ENCODE measurements at places on chromosomes 7 and 10. TPM values are rescaled to one million over a fixed set of nuclear protein-coding genes. Genes with fewer than 3 reads are reported as not detected.

DNA sequence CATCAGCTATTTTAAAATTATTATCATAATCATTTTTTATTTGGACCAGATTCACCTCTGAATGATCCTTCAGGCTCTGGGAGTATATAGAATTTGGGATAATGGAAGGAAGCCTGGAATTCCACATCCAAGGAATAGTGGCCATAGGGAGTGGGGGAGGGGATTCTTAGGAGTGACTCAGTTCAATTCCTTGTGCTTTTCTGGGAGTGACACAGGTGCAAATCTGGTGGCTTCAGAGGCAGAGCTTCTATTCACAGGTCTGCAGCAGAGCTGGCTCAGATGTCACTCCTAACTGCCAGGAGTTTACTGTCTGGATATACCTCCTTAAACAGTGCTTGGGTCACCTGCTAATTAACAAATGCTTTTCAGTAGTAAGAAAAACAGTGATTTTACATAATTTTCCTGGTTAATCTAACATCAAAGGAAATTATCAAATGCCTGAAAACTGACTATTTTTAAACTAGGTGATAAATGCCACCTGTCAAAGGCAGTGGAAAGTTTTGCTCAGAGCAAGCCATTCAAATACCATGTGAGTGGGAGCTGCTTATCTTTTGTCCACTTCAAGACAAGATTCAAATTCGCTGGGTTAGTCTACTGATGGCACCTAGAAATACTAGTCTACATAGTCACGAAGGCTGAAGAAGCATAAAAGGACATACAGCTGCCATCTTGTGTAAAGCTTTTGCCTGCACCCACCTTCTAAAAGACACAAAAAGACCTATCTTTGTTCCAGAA is 106.7 kb upstream of the LAMB4 start:
- DNase-seq: no peak

GRCh38 chr7:157362729-157363128 is 25.9 kb downstream of the DNAJB6 start:
- no peak for DNase-seq

DNA sequence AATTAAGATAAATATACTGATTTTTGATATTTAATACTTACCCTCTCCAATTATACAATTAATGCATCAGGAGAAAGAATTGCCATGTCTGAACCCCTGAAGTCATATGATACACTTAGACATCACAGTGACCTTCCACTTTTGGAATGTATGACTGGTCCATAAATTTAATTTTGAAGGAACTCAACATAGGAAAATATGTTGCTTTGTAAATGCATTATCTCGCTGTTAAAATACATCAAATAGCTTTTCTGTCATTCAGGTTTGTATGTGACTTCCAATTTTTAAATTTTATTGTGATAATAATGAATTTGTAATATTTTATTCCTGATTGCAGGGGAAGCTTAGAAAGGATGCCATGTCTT is 631.9 kb upstream of the ANKRD30A start:
- peak; percentile 12 for DNase-seq

DNA sequence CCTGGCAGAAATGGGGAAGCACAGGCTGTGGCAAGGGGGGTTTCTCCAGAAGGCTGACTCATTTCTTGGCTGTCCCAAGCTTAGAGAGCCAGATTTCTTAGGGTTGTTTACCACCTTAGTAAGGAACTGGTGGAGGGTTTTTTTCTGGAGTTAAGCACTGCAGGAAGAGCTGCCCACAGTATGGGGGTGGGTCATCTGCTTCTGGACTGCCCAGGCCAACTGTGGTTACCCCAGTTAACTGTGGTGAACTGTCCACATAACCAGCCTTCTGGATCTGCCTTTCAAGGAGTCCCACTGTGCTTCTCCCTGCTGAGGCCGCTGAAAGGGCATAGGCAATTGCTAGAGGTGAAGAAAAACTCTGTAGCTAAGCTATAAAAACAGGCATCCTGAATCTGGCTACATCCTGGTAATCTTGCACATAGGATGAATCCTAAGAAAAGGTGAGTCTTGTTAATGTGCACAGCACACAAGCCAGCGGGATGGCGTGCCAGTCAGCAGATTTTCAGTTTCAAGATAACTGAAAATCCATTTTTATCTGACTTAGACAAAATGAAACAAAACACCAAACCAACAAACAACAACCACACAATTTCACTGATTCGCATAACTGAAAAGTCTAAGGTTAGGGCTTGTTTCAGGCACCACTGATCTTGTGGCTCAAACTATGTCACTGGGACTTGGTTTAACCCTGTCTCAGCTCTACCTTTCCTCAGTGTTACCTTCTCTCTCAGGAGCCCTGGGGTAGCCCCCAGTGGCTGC is 21.6 kb upstream of the TSPAN33 start:
- DNase-seq: no peak

DNA sequence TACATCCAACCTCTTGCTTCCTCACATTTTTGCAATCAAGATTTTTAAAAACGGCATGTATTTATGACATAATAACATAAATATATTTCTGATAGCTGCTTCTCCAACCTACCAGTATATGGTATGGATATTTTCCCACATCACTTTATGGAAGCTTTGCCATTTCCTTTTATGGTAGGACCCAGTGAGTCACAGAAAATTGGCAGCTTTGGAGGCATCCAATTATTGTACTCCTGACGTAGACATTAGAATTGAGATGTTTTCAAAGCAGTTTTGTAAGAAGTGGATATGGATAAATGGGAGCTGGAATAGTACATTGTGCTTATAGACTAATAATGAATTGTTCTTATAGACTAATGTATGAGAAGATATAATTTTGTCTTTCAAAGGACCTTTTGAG is 23.8 kb upstream of the BICC1 start:
- DNase-seq: no peak

Gene SFRP5
- 0.48 TPM for total RNA-seq

DNA sequence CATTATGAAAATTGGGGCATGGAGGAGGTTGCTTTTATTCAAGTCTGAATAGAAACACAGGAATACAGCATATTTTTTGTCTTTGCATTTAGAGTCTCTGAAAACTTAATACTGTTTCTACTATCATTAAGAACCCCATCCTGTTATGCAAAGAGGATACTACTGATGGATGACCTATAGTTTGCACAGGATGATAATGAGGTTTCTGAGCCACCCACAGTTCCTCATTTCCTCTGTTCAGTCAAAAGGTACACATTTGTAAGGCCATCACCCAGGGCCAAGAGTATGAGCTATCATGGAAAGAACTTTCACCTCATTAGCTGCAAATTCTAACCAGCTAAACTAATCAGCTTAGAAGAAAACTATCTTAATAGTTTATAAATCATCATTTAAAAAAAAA is 213.0 kb upstream of the CHRM2 start:
- DNase-seq: no peak

Gene WEE2
- total RNA-seq: 1.9 TPM
